Activated CD8-positive, alpha-beta memory T cell treated with anti-CD3 and anti-CD28 coated beads for 24 hours (primary cell): ENCODE measurements at places on chromosomes 2 and 18.
A peak's percentile ranks its signal among the peaks of the same experiment; 100 is the strongest.

DNA sequence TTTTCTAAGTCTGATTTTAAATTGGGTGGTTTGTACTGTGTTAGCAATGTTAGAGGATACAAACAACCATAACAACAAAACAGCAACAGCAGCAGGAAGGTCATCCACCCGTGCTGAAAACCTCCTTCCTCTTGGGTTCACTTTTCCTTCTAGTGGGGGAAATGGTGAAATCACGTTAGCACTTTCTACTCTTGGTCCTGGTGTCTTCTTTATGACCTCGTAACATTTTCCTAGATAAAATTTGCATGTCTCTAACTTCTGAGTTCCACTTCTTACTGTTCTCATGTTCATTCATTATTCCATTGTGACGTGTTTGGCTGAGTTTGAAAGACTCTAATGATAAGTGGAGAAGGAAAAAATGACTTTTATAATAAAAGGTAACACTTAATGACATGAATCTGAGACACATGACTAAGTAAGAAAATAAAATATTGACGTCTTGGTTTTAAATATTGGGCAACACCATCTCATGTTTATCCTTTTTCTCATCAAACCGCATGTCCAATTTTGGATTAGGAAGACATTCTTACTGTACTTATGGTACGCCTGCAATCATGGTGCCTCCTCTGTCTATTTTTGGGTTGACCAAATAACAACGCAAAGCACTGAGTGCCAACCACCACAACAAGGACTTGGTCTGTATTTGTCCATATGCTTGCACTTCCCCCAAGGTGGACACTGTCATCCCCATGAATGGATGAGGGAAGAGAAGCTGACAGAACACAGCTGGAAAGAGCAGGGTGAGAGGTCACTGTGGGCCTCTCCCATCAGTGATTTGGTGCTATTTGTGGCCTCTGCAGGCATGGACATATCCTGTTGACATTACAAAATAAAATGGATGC, 25.7 kb upstream of the IL1R1 start:
- DNase-seq: no peak

- DNase-seq: no peak
Measured at GRCh38 chr2:104841744-104842143, 12.2 kb upstream of the POU3F3 start.

DNA sequence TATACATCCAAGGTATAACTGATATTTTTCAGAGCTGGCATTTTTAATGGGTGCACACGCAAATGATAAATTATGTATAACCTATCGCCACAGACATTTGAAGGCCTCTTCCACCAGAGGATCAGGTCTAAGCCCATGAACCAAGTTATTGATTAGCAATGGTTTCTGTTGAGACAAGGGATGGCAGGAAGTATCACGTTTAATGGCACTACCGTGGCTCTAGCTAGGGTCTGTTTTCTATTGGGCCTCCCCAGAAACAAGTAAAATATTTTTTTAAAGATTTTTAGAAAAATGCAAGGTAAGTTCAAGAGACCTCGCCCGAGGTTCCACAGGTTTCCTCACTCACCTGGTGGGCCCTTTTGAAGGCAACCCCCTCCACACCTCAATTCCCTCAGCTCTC, 667 bp downstream of the GFPT1 start:
- no peak for DNase-seq

GRCh38 chr18:57574866-57575265, 11.6 kb downstream of the FECH start:
- DNase-seq: no peak

- no peak for DNase-seq
Measured at GRCh38 chr18:13570216-13570615, 156.1 kb downstream of the FAM210A start.

- DNase-seq: no peak
Measured at GRCh38 chr2:27214941-27215340, 2.2 kb upstream of the CAD start.

GRCh38 chr18:9753846-9754245, 45.7 kb downstream of the RAB31 start:
- no peak for DNase-seq

DNA sequence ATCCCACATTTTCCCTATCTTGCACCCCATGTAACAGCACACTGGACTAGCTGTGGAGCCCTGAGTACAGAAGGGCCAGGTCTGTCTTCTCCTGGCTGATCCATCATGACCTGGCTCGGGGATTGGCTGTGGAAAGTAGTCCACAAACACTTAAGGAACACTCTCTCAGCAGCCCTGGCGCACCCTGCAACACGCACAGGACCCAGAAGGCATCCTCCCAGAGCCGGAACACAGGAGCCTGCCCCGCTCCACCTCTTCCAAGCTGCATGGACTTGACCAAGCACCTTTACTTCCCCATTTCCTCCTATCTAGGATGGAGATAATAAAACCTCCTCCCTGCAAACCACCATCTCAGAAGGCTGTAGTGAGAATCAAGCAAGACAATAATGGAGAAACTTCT, 151.7 kb downstream of the CTIF start:
- DNase-seq: no peak

- no peak for DNase-seq
Measured at GRCh38 chr18:58097907-58098166, 53.8 kb downstream of the NEDD4L start.

- DNase-seq: no peak
Measured at GRCh38 chr2:80634590-80634989, 330.0 kb upstream of the LRRTM1 start.

DNA sequence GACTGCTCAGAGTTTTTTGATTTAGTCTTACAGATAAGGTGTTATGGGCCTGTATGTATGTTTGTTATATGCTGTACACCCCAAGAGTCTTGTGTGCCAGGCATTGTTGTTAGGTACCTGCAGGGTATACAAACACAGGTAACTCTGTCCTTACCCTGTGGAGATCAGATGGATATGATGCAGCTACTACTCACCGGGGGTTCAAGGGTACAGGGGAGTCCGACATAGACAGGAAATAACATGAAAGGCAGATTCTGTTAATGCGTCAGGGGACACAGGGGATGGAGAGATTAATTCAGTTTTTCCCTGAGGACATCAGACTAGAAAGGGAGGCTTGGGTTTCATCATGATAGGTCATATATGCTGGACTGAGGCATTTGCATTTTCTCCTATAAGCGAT, 31.3 kb downstream of the TRAK2 start:
- DNase-seq: no peak

GRCh38 chr2:203886661-203887151, 19.1 kb downstream of the CTLA4 start:
- DNase-seq: no peak

DNA sequence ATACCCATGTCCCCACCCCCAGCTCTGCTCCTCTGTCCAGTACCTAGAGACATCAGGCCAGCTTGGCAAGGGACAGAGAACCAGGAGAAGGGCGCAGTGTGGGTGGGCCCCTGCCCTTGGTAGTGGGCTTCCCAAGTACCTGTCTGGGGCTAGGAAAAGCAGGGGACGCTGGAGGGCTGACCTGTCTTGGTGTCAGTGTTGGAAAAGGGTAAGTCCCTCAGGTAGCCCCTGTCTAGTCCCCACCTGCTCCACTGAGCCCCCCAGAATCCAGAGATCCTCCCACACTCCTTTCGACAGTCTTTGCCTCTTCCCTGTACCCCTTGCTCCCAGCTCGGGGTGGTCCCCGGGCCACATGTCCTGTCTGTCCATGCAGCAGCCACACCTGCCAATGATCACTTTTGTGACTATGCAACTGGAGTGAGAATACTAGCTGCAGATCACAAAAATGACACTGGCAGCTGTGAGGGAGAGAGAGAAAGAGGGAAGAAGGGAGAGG, 14.6 kb downstream of the DNAJB2 start:
- DNase-seq: peak; percentile 56

DNA sequence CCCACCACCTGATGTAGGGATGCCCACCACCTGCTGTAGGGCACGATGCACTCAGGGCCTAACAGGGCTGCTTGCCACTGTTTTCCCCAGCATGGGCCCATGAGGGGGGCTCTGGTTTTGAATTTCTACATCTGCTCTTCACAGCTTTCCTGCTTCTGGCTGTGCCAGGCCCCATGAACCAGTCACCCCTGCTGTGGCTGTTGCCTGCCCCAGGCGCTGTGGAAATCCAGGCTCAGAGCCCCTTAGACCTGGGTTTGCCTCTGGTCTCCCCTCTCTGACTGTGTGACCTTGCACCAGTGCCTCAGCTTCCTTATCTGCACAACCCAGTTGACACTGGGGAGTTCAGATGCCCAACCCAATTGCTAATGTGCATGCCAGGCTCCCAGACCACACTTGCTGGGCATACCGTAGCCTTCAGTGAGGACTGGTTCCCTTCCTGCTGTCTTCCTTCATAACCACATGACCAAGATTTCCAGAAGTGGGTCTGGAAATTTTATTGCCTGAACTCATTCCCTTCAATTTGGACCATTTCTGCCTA, 6.0 kb upstream of the MLPH start:
- DNase-seq: no peak

DNA sequence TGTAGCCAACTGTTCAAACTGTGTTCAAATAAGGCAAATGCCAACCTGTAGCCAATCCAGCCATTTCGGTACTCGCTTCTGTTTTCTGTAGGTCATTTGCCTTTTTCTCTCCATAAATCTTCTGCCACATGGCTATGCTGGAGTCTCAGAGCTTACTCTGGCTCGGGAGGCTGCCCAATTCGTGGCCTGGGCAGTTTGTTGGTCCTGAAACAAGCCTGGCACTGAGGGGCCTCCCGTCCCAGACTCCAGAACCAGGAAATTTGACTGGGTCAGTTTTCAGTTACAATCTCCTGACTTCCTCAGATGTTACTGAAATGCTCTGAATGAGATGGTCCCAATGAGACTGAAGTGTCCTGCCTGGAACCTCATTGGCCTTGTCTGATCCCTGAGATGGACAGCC, 120.8 kb upstream of the NPAS2 start:
- DNase-seq: peak; percentile 33

- DNase-seq: no peak
Measured at GRCh38 chr18:4017480-4017879, 437.6 kb downstream of the DLGAP1 start.

- DNase-seq: peak; percentile 9
Measured at GRCh38 chr2:3254442-3254941, 123.1 kb downstream of the EIPR1 start.

GRCh38 chr2:143521396-143521795, 392.2 kb downstream of the ARHGAP15 start:
- DNase-seq: no peak

GRCh38 chr18:9088252-9088651, 14.2 kb upstream of the NDUFV2 start:
- DNase-seq: no peak

- no peak for DNase-seq
Measured at GRCh38 chr2:39487398-39488250, 50.5 kb upstream of the MAP4K3 start.

GRCh38 chr2:162821176-162821575, 17.4 kb downstream of the KCNH7 start:
- DNase-seq: no peak

- no peak for DNase-seq
Measured at GRCh38 chr2:28507796-28508764, 12.2 kb downstream of the PLB1 start.

DNA sequence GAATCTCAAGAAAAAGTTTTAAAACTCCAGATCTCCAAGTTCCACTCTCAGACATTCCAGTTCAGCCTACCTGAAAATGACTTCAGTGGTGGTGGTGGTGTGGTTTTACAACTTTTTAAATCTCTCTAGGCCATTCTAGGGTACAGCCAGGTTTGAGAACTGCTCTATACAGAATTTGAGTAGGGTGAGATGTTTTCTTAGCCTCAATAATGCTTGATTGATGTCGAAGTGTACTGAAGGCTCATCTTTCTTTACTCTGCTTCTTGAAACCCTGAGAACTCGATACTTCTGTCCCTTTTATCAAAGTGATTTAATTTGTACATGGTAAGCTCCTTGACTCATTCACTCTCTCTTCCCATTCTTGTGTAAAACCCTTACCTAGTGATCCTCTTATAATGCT, 143.8 kb downstream of the FAM124B start:
- no peak for DNase-seq

- no peak for DNase-seq
Measured at GRCh38 chr2:60623040-60623439, 69.6 kb upstream of the BCL11A start.

DNA sequence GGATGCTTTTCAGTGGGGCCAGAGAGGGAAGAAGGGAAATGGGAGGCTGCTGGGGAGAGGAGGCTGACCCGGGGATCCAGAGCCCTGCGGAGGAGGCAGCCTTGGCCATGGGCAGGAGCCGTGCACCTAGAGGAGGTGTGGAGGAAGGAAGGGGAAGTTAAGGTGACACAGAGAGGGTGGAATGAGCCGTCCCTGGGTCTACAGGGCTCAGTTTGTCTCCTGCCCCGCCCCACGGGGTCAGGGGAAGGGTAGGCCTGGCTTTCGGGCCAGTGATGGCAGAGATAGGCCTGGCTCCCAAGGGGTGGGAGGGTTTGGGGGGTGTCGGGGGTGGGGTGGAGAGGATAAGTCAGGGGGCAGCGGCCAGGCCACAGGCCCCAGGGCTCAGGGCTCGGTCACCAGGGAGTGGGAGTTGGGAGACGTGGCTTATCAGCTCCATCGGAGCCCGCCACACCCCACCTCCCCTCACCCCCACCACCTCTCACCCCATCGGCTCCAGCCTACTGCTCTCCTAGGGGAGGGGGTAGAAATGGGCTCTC, 39.5 kb upstream of the NOTO start:
- DNase-seq: no peak

DNA sequence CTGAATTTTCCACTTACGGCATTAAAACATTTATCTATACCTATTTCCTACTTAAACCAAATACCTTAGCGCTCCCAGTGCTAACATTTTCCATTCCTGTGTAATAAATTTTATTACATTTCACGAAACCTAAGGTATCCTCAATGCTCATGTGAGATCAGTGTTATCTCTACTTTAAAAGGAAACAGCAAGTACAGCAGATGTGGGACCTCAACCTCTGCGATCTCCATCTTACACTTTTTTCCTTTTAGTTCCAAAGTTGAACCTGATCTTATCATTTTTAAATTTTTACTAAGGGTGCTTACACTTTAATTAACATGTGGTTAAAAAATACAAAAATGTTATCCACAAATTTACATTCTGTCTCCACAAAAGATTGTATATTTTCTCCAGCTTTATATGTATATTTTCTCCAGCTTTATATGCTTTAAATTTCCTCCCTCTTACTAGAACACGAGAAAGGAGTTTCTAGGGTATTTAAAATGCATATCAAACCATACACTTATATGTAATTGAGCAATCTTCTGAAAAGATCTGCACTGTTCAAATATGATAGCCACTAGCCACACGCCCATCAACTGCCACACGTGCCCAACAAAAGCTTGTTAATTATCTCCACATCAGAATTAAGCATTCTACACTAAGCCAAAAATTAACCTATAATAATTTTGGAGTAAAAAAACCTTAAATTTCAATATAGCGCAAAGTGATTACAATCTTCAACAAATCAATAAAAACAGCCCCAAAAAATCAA, 38.1 kb downstream of the MBOAT2 start:
- DNase-seq: no peak

- no peak for DNase-seq
Measured at GRCh38 chr2:130884503-130884902, 47.8 kb downstream of the ARHGEF4 start.

DNA sequence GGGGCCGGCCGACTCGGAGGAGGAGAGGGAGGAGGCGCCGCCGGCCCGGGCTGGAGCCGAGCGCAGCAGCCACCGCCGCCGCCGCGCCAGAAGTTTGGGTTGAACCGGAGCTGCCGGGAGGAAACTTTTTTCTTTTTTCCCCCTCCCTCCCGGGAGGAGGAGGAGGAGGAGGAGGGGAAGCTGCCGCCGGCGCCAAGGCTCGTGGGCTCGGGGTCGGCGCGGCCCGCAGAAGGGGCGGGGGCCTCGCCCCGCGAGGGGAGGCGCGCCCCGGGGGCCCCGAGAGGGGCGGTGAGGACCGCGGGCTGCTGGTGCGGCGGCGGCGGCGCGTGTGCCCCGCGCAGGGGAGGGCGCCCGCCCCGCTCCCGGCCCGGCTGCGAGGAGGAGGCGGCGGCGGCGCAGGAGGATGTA, 316 bp downstream of the CRIM1 start:
- no peak for DNase-seq
